ENCODE measurements at places on chromosomes 12 and 14. TPM values are rescaled to one million over a fixed set of nuclear protein-coding genes. Genes with fewer than 3 reads are reported as not detected.
A peak's percentile ranks its signal among the peaks of the same experiment; 100 is the strongest.

The CDC42BPB gene
- total RNA-seq = 0.81 TPM

The VDR gene
- 16.4 TPM for total RNA-seq

- H3K27me3 ChIP-seq = no peaks in the 10 kb centered on the region
- no peak overlapping the region for H3K27ac ChIP-seq
- no peak overlapping the region for H3K4me3 ChIP-seq
- H3K36me3 ChIP-seq = peaks cover 20% of the 10 kb centered on the region
Measured at GRCh38 chr12:47822863-47823262, 3.2 kb upstream of the HDAC7 start.

The CLEC4A gene
- not detected for total RNA-seq

GRCh38 chr12:98151105-98151590 lies 364.2 kb upstream of the TMPO start:
- DNase-seq = no peak
- H3K4me1 ChIP-seq = no peaks in the 10 kb centered on the region
- H3K36me3 ChIP-seq = no peaks in the 10 kb centered on the region
- no peak overlapping the region for H3K4me3 ChIP-seq
- H3K27me3 ChIP-seq = peaks cover 1% of the 10 kb centered on the region
- no peak overlapping the region for H3K27ac ChIP-seq

The TPH2 gene
- not detected for total RNA-seq

- no peaks in the 10 kb centered on the region for H3K4me1 ChIP-seq
- no peak for DNase-seq
- H3K27ac ChIP-seq = no peak overlapping the region
- H3K4me3 ChIP-seq = no peak overlapping the region
Measured at GRCh38 chr14:89807892-89808291, 146.6 kb downstream of the EFCAB11 start.

DNA sequence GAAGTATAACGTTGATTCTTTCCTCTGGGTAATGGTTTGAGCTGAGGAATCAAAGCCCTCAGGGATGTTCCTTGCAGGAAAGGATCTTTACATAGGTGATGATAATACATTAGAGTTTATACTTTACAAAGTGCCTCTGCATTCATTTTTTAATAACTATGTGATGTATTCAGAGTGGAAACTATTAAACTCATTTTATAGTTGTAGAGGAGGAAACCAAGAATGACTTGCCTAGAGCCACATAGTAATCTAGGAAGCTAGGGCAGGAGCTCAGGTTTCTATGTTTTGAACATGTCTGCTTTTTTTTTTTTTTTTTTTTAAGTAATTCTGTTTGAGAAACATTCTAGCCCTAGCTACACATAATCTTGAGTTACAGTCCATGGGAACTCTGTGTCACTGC lies 117.3 kb downstream of the TXNDC16 start:
- no peak overlapping the region for H3K4me3 ChIP-seq
- no peak overlapping the region for H3K27ac ChIP-seq
- H3K4me1 ChIP-seq = peaks cover 6% of the 10 kb centered on the region
- no peaks in the 10 kb centered on the region for H3K27me3 ChIP-seq

The PRKCH gene
- total RNA-seq = 244 TPM

GRCh38 chr14:102255401-102256190 lies 49.4 kb downstream of the MOK start:
- DNase-seq = no peak
- H3K27me3 ChIP-seq = no peaks in the 10 kb centered on the region
- no peaks in the 10 kb centered on the region for H3K36me3 ChIP-seq
- no peak overlapping the region for H3K4me3 ChIP-seq

GRCh38 chr12:41327096-41327895 lies 139.2 kb downstream of the PDZRN4 start:
- no peak overlapping the region for H3K27ac ChIP-seq
- H3K4me1 ChIP-seq = no peaks in the 10 kb centered on the region
- no peaks in the 10 kb centered on the region for H3K27me3 ChIP-seq
- DNase-seq = no peak
- no peaks in the 10 kb centered on the region for H3K36me3 ChIP-seq

GRCh38 chr12:24534622-24535021 lies 414.3 kb downstream of the BCAT1 start:
- H3K27me3 ChIP-seq = no peaks in the 10 kb centered on the region
- DNase-seq = no peak
- H3K4me1 ChIP-seq = no peaks in the 10 kb centered on the region
- H3K36me3 ChIP-seq = no peaks in the 10 kb centered on the region
- H3K4me3 ChIP-seq = no peak overlapping the region
- H3K27ac ChIP-seq = no peak overlapping the region

GRCh38 chr12:124477107-124477915 lies 90.1 kb downstream of the NCOR2 start:
- H3K27me3 ChIP-seq = no peaks in the 10 kb centered on the region
- peaks cover 31% of the 10 kb centered on the region for H3K4me1 ChIP-seq
- no peak for DNase-seq
- no peak overlapping the region for H3K27ac ChIP-seq

DNA sequence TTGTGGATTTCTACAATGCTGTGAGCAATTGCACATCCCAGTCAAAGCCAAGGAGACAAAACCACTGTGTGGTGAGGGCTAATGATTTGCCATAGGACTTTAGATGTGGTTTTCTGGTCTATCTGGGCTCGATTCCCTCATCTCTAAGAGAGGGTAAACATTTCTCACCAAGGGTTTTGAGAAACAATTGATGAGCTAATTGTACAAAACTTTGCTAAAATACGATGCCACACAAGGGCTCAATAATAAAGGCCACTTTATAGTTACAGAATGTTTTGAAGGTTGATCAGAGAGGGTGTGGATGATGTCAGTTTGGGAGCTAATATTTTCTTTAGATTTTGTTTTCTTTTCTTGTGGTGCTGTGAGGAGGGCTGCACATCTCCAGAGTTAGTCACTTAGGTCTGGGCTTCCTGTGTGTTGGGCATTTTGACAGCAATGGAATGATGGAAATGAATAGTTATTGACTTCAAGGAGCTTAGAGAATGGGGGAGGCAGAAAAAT lies 60.8 kb upstream of the SLC38A4 start:
- DNase-seq = no peak
- H3K27me3 ChIP-seq = peaks cover 9% of the 10 kb centered on the region
- no peak overlapping the region for H3K27ac ChIP-seq
- H3K36me3 ChIP-seq = no peaks in the 10 kb centered on the region
- no peaks in the 10 kb centered on the region for H3K4me1 ChIP-seq
- H3K4me3 ChIP-seq = no peak overlapping the region

- H3K36me3 ChIP-seq = no peaks in the 10 kb centered on the region
- H3K4me3 ChIP-seq = no peak overlapping the region
- no peak overlapping the region for H3K27ac ChIP-seq
Measured at GRCh38 chr12:113201187-113202177, 16.0 kb downstream of the RITA1 start.

The IFNG-AS1 gene
- total RNA-seq = not detected

The CCDC38 gene
- total RNA-seq = not detected

- peaks cover 10% of the 10 kb centered on the region for H3K27me3 ChIP-seq
- H3K4me1 ChIP-seq = no peaks in the 10 kb centered on the region
- DNase-seq = no peak
- no peak overlapping the region for H3K4me3 ChIP-seq
- H3K27ac ChIP-seq = no peak overlapping the region
Measured at GRCh38 chr12:1564067-1564466, 30.3 kb downstream of the FBXL14 start.

DNA sequence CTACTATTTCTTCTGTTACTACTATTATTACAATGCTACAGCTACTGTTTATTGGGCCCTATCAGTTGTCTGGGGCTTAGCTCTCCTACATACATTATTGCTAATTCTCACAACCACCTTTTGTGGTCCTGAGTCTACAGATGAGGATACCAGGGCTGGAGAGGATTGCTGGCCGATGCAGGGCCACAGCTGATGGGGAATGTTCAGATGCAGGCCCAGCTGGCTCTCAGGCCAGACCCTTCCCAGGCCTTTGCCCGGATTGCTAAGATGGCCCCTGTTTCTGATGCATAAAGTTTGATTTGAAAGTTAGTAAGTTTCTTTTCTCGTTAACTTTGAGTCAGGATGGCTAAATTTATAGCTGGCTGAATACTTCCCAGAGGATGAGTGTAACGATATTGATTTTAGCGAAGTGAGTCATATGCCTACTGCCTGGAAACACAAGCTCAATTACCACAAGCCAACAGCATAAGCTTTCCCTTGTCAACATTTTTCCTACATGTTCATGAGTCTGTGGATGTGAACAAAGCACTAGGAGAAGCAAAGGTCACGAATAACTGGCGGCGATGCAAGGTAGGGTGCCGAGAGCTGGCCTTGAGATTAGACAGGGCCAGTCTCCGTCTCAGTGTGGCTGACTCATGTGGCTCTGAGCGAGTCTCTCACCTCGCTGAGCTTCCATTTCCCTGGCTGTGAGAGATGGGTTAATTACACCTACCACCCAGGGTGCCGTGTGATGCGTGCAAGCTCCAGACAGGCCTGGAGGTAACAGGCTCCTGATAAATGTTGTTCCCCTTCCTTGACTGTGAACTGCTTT lies 111.0 kb downstream of the BEGAIN start:
- no peak for DNase-seq
- no peak overlapping the region for H3K27ac ChIP-seq
- H3K4me3 ChIP-seq = no peak overlapping the region

The MYF6 gene
- total RNA-seq = not detected

- peaks cover 21% of the 10 kb centered on the region for H3K27me3 ChIP-seq
- no peak overlapping the region for H3K4me3 ChIP-seq
- no peaks in the 10 kb centered on the region for H3K36me3 ChIP-seq
- H3K4me1 ChIP-seq = peaks cover 24% of the 10 kb centered on the region
- DNase-seq = no peak
Measured at GRCh38 chr12:107308310-107308709, 215.0 kb upstream of the CRY1 start.

DNA sequence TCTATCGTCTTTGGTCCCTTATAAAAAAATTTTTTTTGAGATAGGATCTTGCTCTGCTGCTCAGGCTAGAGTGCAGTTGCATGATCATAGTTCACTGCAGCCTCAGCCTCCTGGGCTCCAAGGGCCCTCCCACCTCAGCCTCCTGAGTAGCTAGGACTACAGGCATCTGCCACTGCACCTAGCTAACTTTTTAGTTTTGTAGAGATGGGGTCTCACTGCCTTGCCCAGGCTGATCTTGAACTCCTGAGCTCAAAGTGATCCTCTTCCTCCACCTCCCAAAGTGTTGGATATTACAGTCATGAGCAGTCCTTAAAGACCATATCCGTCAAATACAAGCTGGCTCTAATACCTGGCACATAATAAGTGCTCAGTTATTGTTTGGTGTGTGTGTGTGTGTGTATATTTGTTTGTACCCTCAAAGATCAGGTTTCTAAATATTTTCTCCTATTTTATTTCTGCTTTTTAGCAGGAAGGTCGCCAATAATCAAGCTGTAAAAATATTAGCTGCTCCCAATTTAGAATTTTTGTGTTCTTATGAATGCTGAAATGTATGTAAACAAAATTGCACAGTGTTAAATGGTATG lies 30.5 kb downstream of the SRGAP1 start:
- H3K4me3 ChIP-seq = no peak overlapping the region
- H3K27me3 ChIP-seq = peaks cover 2% of the 10 kb centered on the region
- H3K4me1 ChIP-seq = no peaks in the 10 kb centered on the region
- DNase-seq = no peak
- H3K27ac ChIP-seq = no peak overlapping the region

- no peaks in the 10 kb centered on the region for H3K4me1 ChIP-seq
- DNase-seq = no peak
- no peaks in the 10 kb centered on the region for H3K36me3 ChIP-seq
- H3K27me3 ChIP-seq = peaks cover 14% of the 10 kb centered on the region
- no peak overlapping the region for H3K4me3 ChIP-seq
- H3K27ac ChIP-seq = no peak overlapping the region
Measured at GRCh38 chr14:99615497-99616157, 11.6 kb upstream of the CCDC85C start.

DNA sequence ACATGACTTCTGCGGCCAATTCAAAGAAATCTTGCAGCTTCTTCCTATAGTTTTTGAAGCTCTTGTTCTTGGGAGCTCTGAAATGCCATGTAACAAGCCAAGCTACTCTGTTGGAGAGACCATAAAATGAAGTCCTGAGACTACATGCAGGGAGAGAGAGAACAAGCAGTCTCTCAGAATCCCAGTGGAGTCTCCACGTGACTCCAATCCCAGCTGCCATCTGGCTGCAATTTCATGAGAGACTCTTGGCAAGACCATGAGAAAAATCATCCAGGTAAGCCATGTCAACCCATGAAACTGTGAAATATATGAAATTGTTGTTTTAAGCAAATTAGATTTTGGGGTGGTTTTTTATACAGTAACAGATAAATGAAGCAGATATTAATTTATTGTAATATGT lies 54.4 kb downstream of the KLRG1 start:
- H3K27ac ChIP-seq = no peak overlapping the region
- no peaks in the 10 kb centered on the region for H3K27me3 ChIP-seq
- peaks cover 1% of the 10 kb centered on the region for H3K36me3 ChIP-seq
- no peak for DNase-seq
- no peak overlapping the region for H3K4me3 ChIP-seq

DNA sequence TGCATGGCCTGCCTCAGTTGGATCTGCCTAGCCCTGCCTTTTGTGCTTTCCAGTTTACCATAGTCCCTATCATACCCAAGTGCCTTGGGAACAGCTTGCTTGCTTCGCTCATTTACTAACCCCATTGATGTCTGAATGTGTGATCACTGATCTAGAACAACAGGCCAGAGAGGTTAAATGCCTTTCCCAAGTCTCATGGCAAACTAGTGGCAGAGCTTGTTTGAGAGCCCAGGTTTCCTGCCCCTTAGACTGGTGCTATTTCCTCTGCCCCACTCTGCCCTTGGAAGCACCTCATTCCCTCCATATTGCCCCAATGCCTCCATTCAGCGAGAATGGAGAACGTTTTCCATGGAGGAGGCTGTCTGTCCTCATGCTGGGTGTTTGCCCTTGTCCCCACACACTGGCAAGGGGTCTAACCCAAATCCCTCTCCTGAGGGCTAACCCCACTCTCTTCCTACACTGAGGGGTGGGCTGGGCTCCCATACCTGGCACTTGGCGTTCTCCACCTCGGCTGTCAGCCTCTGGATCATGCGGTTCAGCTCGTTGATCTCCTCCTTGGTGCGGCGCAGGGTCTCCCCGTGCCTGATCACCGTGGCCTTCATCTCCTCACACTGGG lies 19.8 kb downstream of the KRT7 start:
- H3K27me3 ChIP-seq = peaks cover 40% of the 10 kb centered on the region
- H3K27ac ChIP-seq = peak overlapping the region; percentile 72
- peaks cover 19% of the 10 kb centered on the region for H3K36me3 ChIP-seq
- H3K4me3 ChIP-seq = no peak overlapping the region
- no peak for DNase-seq
- peaks cover 39% of the 10 kb centered on the region for H3K4me1 ChIP-seq

The SERPINA3 gene
- total RNA-seq = not detected

The ZC2HC1C gene
- total RNA-seq = 3.3 TPM

- no peak for DNase-seq
- H3K27ac ChIP-seq = no peak overlapping the region
- H3K4me1 ChIP-seq = no peaks in the 10 kb centered on the region
- no peak overlapping the region for H3K4me3 ChIP-seq
Measured at GRCh38 chr12:1852076-1852475, 31.7 kb downstream of the LRTM2 start.

The KLRC1 gene
- not detected for total RNA-seq
